ENCODE measurements at places on chromosomes 5 and 9.
A peak's percentile ranks its signal among the peaks of the same experiment; 100 is the strongest.

- DNase-seq, result no peak
These were observed 308.0 kb upstream of the PUM3 start for GRCh38 chr9:3151672-3152576.

DNA sequence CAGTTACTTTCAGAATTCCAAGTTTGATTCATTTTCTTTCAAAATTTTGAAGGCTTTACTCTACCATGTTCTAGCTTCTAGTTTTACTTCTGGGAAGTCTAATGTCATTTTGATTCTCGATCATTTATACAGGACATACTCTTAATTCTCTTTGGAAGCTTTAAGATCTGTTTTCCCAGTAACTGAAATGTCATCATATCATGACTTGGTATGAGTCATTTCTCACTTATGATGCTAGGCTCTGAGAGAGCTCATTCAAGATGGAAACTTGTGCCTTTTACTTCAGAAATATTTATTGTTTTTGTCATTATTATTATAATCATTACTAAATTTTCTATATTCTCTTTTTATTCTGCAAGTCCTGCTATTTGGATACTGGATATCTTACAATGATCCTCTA is 222.3 kb downstream of the PARP8 start:
- no peak for DNase-seq

DNA sequence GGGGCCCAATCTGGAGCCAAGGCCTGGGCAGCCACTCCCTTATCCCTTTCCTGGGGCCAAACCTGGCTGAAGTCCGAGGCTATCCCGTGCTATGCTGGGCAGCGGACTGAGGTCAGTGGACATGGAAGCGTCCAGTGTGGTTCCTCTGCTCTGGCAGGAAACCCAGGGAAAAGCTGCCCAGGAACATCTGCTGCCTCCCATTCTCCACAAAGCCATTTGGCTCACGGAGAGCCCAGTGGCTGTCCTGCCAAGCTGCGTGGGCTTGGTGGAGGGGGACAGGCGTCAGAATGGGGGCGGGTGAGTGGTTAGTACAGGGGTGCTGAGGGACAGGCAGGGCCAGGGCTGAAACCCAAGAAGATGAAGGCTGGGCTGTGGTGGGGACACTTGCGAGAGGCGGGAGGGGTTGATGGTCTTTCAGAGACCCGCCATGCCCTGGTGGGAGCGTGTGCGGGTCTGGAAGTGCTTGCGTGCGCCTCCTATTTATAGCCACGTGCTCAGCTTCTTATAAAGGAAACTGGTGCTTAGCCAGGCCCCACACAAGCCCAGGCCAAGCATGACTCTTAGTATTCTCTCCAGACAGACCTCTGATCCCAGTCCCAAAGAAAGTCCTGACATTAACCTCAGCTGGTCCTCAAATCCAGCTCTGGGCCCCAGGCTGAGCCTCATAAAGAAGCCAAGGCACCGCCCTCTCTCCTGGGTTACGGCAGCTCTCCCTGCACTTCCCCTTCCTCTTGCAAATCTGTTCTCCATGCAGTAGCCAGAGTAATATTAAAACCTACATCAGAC is 9.4 kb upstream of the SLC6A7 start:
- no peak for DNase-seq

DNA sequence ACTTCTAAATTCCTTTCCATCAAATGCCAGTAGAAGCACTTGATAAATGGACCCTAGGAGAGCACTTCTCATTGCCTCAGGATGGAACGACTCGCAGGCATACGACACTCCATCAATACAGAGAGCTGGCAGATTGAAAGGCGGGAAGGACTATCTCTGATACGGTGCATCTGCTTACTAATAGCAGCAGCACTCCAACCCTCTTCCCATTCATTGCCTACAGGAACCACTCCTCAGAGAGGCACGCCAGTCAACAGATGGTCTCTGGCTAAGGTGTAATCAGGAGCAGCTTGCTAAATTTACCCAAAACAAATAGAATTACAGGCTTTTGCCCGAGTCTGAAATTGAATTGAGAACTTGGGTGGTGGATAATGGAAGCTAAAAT is 168.1 kb downstream of the EFNA5 start:
- no peak for DNase-seq

DNA sequence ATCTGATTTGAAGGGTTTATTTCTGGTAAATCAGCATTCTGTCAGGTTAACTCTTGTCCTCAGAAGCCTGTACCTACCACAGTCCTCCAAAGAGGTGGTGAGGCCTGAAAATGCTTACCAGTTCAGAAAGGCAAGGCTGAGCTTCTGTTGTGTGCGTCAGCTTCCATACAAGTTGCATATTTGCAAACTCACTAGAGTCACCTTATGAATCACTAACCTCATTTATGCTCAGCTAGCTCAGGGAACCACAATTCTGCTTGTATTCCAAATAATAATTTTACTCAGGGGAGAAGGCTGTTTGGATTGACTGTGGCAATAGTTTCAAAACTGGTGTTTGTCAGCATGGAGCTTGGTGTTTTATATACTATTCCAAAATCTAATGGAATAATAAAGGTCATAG is 355.1 kb upstream of the RFX3 start:
- DNase-seq, result peak; percentile 41

DNA sequence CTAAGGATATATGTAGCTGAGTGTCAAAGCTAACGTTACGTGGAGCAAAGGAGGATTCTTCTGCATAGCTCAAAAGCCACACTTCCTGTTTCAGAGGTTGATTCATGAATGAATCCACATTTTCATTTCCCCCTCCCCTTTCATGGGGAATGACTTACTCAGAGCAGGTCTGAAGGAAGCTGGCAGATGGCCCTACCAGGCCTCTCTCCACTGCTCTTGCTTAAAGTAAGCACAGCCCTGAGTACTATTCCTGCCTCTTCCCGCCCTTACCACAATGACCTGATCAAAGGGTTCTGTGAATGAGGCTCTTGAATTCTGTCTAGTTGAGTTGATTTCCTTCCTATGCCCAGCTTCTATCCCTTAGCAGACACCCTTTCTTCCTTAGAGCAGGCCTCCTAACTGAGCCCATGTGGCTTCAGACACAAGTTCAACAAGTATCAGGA is 6.3 kb downstream of the IGIP start:
- DNase-seq, result peak; percentile 71

GRCh38 chr5:37881359-37881758 is 41.5 kb upstream of the GDNF start:
- DNase-seq, result no peak

DNA sequence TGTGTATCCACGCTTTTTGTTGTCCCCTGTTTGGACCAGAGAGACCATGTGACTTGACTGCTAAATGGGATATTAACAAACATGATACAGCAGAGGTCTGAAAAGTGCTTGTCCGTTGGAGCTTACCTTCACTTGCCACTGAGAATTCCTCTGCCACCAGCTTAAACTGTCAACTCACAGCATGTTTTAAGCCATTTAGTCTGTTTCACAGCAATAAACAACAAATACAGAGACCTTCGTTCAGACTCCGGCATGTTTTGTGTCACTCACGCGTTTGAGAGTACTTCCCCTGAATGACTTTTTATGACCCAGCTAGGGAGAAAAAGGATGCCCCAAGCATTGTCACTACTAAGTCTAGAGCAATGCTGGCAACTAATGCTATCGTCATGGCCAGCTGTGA is 173.8 kb downstream of the PTPRD start:
- no peak for DNase-seq

GRCh38 chr5:58944221-58944620 is 361.3 kb downstream of the RAB3C start:
- no peak for DNase-seq

GRCh38 chr9:92479346-92479745 is 3.0 kb downstream of the ASPN start:
- no peak for DNase-seq

DNA sequence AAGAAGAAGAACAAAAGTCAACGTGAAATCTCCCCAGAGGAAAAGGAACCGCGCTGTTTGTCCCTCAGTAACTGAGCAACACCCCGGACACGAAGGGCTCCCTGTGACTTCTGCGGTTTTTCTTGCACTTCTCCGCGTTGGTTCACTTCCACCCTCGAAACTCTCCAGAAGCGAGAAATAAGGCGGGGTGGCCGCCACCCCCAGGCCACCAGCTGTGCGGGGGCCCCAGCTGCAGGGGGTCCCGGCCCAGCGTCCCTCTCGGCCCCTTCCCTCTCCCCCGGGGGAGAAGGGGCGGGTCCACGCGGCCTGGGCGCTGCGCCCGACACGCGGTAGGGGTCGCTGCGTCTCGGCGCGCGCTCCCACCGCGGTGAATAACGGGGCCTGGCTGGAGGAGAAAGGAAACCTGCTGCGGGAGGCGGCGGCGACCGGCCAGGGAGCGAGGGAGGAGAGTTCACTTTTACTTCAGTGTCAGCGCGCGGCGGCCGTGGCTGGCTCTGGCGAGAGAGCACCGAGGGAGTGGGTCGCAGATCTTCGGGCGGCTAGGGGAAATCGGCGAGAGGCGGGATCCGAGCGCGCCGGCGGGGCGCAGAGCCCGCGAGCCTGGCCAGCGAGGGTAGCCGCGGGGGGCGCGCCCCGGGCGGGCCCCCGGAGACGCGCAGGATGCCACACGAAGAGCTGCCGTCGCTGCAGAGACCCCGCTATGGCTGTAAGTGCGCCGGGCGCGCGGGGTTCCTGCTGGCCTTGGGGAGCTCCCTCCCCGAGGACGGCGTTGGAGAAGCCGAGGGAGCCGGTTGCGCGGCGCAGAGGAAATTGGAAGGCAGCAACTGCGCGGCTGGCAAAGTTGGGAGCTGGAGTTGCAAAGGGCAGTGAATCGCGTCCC is at the start of gene IQGAP2:
Gene IQGAP2 (plus strand): TSS at position 400 of the 880 bp plus-strand sequence. CDS start 261 bp downstream, at position 661.
- peak; percentile 57 for DNase-seq

GRCh38 chr9:92359394-92359995 is 33.7 kb downstream of the CENPP start:
- DNase-seq, result no peak

GRCh38 chr5:68041293-68041692 is 174.3 kb upstream of the PIK3R1 start:
- DNase-seq, result no peak

GRCh38 chr9:38359689-38360385 is 32.7 kb upstream of the ALDH1B1 start:
- DNase-seq, result no peak

- no peak for DNase-seq
These were observed 12.5 kb upstream of the COL5A1 start for GRCh38 chr9:134629061-134629585.

Data from urothelium cell line (cell line).